ENCODE measurements at places on chromosomes 4 and X.

DNA sequence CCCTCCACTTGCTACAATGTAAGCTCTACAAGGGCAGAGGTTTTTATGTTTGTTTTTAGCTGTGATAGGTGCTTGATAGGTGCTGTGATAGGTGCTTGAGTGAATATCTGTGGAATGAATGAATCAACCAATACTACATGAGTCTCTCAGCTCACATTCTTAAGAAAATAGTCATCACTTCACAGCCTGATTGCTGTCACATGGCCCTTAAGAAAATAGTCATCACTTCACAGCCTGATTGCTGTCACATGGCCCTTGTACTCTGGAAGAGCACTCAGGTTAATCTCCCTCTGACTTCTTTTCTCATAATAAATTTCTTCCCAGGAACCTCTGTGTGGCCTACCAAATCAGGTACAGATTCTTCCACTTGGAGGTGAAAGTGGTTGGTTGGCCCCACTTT lies 335.2 kb downstream of the TENM3 start:
- no peak for DNase-seq

DNA sequence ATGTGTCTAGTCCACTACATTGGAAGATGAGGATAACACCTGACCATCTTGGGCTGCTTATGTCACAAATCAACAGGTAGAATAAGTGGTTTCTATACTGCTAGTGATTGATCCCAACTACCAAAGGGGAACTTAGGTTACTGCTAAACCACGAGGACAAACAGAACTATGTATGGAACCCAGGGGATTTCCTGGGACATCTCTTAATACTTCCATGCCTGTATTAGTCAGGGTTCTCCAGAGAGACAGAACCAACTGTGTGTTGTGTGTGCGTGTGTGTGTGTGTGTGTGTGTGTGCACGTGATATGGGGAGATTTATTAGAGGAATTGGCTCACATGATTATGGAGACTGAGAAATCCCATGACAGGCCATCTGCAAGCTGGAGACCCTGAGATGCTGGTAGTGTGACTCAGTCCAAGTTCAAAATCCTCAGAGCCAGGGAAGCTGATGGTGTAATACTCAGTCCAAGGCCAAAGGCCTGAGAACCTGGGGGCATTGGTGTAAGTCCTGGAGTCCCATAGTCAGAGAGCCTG lies 16.2 kb upstream of the AFF1 start:
- DNase-seq, result no peak

- DNase-seq, result no peak
These were observed 220.0 kb downstream of the PCDH18 start for GRCh38 chr4:137312257-137312656.

DNA sequence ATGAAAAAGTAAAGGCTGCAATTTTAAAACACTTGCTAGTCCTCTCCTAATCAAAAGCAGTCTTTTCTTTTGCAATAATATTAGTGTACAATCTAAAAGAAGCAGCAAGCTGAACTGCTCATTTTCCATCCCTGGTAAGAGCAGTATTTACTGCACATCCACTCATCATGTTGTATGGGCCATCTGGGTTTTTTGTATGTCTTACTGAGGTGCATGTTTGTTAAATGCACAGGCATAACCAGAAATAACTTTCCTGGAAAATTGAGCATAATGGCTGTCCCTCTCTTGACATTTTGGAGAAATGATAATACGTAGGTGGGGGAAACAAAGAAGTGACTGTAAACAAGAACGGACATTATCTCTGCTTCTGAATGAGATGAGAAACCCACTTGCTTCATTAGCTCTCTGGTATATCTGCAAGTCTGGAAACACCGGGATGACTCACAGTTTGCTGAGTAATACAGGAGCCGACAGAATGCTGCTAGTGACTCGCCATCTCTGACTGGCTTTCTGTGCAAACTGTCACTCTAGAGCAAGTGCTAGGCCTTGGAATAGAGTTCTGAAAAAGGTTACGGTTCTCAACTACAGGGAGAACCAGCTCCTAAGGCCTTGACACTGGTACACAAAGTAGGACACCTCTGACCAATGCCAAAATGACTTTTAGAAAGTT lies 85.7 kb upstream of the MTM1 start:
- DNase-seq, result no peak

DNA sequence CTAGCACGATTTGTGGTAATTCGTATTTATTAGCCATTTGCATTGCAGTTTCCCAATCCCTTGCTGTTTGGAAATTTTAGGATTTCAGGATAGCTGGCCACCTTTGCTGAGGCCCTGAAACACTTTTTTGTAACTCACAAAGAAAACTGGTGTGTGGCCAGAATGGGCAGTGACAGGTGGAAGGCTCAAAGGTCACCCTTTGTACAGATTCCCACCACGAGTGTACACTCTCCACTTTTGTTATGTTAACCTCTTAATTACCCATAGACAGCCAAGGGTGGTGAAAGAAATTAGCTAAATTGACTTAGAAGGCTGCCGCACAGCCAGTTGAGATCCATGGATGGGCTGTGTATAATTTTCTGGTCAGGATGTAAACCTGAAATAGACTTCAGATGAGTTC lies 109.7 kb upstream of the ARX start:
- DNase-seq, result no peak

DNA sequence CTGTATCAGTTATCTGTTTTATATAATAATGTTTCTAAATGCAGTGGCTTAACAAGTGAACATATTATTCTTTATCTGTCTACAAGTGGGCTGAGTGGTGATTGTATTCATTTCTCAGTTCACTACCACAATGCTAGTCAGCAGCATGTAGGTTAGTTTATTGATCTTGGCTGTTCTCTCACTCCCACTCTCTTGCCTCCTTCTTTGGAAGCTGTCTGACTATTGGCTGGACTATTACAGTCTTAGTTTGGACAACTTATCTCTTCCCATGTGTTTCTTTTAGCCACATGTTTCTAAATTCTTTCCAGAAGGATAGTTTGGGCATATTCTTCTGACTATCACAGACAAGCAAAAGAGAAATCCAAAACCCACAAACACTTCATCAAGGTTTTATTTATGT lies 459.5 kb upstream of the AGA start:
- DNase-seq, result no peak

DNA sequence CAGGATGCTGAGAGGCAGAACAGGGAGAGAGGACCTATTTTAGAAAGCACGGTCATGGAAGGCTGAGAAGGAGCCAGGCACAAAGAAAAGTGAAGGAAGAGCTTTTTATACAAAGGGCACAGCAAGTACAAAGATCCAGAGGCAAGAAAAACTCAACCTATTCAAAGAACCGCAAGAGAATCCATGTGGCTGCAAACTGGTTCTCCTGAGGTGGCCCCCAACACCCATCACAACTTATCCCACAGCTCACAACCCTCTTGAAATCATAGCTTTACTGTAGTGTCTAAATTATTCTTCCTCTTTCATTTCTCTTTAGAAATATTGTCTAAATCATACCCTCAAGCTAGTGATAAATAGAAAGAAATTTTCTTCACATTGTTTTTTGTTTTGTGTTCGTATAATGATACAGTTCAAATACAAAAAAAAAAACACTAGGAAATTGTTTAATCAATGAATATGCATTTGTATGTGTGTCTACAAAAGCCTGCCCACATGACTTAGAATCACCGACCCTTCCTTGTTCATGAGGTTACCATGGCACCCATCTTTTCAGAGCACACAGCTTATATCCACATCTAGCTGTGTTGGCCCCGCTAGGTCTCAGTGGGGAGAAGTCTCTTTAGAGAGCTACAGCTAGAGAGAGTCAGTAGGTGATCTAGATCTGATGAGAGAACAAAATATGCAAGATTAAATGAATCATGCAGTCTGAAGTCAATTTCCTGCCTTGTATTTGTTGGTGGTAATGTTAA lies 126.9 kb upstream of the DCLK2 start:
- no peak for DNase-seq

DNA sequence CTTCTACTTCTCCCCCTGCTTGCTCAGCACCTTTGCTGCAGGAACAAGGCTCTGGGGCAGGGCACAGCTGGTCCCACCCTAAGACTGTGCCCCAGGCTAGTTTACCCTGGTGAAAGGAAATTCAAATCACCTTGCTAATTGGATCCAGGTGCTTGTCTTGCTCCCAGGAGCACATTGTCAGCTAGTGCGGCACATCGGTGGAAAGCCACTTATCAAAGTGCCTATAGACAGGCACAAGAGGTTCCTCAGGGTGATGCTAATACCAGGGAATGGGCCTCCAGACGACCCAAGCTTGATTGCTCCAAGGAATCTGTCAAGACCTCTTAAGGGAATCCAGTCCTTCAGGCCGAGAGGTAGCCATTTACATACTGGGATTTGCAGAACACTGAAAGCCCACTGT lies 64.5 kb upstream of the PRPS1 start:
- DNase-seq, result no peak

DNA sequence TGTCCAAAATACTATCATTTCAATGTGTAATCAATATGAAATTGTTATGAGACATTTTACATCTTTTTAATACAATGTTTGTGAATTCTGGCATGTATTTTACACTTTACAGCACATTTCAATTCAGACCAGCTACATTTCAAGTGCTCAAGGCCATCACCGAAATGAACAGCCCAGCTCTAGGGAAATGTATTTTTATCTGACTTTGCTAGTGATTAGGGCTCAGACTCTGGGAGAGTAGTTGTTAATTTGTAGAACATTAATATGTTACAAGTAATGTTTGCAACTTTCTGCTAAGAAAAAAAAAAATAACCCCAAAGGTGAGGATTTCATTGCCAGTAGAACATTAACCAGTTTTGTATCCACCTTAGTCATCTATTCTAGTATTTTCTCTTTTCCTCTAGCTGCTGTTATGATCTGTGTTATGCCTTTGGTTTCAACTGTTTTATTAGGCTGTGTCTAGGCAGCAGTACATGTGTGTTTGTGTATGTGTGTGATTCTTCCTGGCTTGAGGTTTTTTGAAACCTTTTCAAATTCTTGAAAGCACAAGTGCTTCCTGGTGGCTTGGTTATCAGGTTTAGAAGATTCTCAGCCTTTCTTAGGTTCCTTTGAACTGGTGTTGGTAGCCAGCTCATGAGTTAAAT lies 125.9 kb downstream of the NSUN7 start:
- no peak for DNase-seq

DNA sequence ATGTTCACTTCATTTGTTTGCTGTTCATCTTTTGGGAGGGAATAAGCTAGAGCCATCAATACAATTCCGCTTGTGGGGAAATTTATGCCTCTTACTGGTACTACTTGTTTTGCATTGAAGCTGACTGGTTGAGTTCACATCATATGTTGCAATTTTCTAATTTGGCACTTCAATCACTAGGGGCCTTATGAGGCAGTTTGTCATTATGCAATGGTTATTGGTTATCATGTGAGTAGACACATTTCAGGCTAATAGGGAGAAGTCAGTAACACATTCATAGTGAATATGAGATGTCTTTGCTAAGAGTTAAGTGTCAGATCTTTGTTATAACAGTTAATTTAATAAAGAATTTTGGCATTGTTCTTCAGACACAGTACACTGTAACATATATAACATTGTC lies 5.0 kb downstream of the RPL36A start:
- no peak for DNase-seq

- no peak for DNase-seq
These were observed 214.3 kb downstream of the LDB2 start for GRCh38 chr4:16684097-16684496.

GRCh38 chrX:24231131-24231540 lies 81.6 kb downstream of the ZFX start:
- DNase-seq, result no peak

- no peak for DNase-seq
These were observed 35.2 kb downstream of the AFF2 start for GRCh38 chrX:148535639-148536038.

Data from stimulated activated CD4-positive, alpha-beta T cell treated with anti-CD3 and anti-CD28 coated beads, Interleukin-1b, Interleukin-23, amount 100 ng/mL, for 1 hour (primary cell).